ENCODE measurements at places on chromosomes 16 and 17.

- no peak for DNase-seq
Observed at GRCh38 chr16:58121132-58121531, 8.0 kb downstream of the CFAP20 start.

GRCh38 chr16:85550953-85551924 is 61.9 kb upstream of the GSE1 start:
- DNase-seq = no peak

DNA sequence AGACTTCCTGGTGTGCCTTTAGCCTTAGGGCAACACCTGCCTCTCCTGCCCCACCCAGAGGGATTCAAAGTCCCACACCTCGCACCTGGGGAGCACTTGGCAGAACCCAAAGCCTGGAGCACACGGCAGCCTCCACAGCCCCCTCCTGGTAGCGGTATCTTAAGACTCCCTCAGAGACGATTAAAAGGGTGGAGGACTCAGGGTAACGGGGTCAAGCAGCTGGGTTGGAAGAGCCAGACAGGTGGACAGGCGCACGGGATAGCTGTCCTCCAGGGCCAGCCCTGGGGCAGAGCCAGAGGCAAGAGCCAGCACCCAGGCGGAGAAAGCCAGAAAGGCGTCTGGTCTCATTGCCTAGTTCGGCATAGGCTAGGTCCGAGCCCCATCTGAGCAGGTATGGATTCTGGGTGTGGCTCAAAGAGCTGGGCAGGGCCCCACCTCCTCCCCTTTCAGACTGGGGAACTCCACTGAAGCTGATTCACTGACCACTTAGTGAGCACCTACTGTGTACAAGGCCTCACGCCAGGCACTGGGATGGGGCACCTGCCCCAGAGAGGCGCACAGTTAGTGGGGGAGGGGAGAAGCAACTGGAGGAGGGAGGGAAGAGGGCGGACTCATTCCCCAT is 55.0 kb upstream of the MEAK7 start:
- no peak for DNase-seq

DNA sequence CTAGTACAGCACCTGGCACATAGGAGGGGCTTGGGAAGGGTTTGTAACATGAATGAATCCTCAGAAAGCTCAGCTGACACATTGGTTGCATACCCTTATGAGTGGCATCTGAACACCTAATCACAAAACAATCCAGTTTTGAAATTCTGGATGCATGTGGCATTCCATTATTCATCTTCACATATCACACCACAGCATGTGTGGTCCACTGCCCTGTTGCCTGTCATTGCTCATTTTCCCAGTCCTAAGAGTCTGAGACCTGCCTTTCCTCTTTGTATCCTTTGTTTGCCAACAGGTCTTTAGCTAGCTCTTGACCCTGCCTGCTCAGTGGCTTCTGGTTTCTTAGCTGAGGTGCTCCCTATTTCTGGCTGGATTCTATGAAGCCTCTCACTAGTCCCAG is 170.8 kb upstream of the ASIC2 start:
- no peak for DNase-seq

DNA sequence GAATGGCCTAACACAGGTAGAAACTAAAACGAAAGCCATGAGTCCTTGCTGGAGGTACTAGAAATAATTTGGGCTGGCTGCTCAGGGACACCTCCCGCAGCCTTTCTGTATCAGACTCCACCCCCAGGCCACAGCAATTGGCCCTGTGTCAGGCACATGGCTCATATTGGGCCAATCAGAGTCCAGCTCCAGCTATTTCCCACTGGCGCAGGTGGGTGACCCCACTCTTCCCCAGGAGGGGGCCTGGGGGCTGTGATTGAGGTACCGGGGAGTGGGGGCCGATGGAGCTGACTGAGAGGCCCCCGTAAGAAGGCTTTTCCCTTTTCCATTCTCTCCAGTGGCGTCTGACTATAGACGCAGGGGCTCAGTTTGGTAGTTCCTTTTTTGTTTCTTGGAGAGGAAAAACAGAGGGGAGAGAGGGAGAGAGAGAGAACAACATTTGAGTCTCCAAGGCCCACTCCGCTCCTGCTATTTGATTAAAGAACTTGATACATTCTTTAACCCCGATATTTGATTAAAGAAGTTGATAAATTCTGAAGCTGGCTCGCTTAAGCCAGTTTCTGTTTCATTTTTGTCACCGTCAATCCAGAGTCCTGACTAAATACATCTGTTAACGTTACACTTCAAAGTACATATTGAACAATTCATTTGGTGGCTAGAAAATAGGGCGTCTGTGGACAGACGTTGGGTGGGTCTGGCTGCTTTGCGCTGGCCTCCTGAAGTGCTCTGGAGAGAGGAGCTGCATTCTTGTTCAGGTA is 26.3 kb downstream of the FOXL1 start:
- no peak for DNase-seq

GRCh38 chr17:82366749-82367148 is 4.8 kb upstream of the UTS2R start:
- DNase-seq = no peak

- DNase-seq = no peak
Observed at GRCh38 chr16:19183187-19183586, 15.1 kb downstream of the SYT17 start.

DNA sequence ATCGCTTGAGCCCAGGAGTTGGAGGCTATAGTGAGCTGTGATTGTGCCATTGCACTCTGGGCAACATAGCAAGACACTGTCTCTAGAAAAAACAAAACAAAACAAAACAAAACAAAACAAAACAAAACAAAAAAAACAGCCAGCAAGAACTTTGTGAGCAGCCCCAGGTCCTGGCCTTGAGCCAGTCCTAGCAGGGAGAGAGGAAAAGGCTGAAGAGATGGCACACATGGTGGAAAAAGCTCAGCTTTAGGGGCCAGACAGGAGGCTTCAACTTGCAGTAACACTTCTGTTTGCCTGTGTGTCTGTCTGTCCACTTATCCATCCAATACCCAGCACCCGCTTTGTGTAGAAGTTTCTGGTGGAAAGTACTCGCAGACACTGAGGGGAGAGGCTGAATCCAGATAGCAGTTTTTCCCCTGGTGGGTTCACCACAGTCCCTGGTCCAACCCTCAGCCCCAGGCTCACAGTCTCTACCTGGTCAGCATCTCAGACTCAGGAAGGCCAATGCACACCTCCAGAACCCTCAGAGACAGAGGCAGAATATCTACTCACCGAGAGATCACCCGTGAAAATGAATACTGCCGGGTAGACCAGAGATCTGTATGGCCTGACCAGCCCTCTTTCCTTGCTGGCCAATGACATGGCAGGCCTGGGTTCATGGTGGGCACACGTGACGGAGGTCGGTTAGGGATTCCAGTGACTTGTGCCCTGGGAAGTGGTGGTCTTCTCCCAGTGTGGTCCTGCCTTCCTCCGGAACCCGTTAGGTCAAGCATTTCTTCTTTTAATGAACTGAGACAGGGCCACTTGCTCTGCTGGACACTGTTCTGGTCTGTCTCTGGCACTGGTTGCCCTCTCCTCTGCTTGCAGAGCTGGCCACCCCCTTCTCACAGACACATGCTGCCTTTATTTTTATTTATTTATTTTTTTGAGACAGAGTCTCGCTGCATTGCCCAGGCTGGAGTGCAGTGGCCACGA is 79.5 kb upstream of the DNAJA2 start:
- no peak for DNase-seq

GRCh38 chr17:81573794-81574642 is 21.9 kb upstream of the FAAP100 start:
- DNase-seq = no peak

- DNase-seq = no peak
Observed at GRCh38 chr17:17457680-17458079, 19.1 kb upstream of the MED9 start.

DNA sequence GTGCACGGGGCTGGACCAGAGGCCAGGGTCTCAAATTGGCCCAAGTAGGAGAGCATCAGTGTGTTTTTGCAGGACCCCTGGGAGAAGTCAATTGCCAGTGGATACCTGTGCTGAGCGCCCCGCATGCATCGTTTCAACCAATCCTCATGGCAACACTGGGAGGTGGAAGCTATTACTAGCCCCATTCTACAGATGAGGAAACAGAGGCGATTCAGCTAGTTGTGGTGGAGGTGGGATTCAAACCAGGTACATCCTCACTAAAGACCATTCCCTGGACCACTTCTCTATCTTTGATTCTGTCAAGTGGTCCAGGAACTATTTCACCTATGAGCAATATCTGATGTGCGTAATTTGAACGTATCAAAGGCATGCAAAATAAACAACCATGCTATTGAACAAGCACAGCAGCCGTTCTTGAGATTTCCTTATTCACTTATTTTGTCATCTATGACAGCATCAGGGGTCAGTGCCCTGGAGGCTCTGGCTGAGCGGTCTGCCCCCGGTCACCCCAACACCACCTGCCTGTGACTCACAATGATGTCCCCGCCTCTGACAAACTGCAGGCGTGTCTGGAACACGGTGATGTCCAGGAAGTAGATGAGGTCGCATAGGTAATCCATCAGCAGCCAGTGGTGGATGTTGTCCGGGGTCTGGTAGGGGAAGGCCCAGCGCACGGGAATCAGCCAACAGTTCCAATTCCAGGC is 54.0 kb downstream of the CNGB1 start:
- DNase-seq = no peak

DNA sequence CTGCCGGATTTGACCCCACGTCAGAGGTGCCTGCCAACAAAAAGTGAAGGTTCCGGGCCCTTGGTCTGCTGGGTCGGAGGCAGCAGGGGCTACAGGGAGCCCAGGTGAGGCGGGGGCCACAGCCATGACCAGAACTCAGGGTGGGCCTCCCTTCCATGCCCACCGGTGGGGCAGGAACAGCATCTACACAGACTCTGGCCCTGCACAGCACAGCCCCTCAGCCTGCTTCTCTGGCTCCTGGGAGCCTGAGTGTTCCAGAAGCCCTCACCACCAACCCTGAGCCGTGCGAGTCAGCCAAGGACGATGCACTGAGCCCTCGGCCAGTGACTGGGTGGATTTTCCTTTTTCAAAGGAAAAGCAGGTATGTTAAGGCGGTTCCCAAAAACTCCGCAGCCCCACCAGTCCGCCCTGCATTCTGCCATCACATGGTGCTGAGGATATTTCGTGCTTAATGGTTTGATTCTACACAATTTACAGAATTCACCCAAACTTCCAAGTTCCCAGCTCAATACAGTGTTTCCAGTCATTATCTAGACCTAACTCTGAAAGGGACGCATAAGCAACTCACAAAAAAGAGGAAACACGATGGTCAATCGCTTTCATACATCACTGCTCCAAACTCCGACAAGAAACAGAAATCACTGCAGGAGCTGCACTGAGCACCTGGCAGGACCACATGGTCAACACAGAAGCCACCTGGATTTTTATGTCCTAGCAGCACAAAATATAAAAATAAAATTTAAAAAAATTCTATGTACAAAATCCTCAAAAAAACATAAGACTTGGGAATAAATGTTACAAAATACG is 19.4 kb upstream of the C16orf95 start:
- DNase-seq = no peak

GRCh38 chr17:68089881-68090280 is 54.3 kb downstream of the KPNA2 start:
- no peak for DNase-seq

DNA sequence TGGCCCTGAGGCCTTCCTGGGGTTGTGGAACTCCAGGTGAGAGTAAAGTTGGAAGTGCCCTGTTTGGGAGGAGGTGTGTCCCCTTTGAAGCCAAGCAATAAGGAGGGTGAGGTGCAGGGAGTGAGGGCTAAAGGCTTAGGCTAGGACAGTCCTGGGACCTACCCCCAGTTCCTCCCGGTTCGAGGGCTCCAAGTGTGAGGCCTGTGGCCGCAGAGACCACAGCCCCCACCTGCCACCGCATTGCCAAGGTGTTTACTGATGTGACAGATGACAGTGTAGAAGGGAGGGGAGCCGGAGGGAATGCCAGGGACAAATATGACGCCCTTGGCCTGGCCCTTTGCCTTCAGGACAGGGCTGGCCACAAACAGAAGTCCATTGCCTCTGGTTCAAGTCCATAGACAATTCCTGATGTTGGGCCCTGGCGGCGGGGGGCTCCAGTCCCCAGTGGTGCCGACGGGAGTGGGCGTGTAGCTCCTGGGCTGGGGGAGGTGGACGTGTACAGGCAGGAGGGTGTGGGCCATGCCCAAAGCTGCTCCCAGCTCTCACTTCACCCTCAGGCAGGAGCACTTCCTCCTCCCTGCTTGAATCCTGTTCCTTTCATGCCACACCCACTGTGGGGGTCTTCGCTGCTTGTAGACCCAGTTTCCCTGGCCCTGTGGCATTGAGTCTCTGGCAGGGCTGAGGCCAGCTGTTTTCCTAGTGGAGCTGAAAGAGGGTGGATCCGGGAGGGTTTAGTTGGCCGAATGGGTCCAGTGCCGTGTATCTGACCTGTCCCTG is 3.2 kb downstream of the ADORA2B start:
- no peak for DNase-seq

DNA sequence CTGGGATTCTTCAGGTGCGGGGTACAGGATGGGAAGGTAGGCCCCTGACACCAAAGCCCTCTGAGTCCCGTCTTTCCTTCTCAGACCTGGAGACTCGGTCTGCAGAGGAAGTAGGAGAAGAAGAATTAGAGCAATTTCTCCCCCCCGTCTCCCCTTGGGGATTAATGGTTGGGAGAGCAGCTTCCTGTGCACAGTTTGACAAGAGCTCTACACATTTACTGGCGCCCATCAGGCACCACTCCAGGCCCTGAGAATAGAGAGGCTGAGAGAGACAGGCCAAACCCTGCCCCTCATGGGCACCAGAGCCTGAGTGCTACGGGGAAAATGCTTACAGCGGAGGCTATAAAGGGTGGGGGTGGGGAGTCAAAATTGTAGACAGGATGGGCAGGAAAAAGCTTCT is 3.5 kb upstream of the C16orf74 start:
- DNase-seq = no peak

- DNase-seq = no peak
Observed at GRCh38 chr17:69428252-69428980, 13.9 kb downstream of the MAP2K6 start.

DNA sequence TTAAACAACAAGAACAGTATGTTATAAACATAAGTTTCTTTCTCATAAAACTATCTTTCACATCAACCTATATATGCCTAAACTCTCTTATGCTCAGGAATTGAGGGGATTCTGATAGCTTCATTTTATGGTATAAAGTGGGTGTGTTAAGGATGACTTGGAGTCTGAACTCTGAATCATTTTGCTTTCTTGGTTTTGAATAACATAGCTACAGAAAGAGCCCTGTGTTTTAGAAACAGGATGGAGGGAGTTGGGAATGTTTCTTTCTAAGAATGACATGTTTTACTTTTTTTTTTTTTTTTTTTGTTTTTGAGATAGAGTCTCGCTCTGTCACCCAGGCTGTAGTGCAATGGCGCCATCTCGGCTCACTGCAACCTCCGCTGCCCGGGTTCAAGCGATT is 50.1 kb downstream of the RHOT1 start:
- DNase-seq = peak; percentile 32

DNA sequence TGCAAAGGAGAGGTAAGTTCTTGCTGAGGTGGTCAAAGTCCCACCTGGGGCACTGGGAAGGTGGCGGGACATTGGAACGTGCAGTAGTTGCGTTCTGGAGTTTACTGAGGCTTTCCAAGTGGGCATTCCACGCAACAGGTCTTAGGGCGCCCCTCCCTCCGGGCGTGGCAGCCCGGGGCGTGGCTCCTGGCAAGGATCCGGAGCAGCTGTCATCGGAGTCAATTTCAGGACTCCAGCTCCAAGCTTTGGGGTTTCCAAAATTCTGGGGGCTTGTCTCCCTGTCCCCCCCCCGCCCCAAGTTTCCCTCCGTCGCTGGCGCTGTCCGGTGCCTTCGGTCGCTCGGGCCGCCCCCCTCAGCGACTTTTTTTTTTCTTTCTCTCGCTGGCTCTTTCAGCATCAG is 43.1 kb upstream of the AMZ2 start:
- no peak for DNase-seq

GRCh38 chr17:73232587-73233373 is 28.9 kb downstream of the CPSF4L start:
- DNase-seq = peak; percentile 23
